ENCODE measurements at places on chromosomes 11 and 22.
A peak's percentile ranks its signal among the peaks of the same experiment; 100 is the strongest.

DNA sequence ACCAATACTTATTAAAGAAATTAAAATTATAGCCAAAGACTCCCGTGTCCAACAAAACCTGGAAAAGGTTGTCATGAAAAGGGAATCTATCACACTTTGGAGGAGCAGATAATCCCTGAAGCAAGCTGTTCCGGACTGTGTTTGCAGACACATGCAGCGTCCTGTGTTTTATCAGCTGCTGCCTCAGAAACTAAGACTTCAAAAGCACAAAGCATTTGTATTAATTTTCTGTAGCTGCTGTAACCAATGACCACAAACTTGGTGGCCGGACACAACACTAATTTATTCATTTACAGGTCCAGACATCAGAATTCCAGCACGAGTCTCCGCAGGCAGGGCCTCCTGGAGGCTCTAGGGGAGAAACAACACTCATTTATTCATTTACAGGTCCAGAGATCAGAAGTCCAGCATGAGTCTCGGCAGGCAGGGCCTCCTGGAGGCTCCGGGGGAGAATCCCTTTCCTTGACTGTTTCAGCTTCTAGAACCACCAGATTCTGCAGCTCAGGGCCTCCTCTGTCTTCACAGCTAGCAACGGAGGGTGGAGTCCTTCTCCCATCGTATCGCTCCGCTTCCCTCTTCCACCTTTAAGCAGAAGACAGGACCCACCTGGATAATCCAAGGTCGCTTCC, 465.3 kb downstream of the BRD1 start:
- DNase-seq = no peak

- DNase-seq = no peak
Measured at GRCh38 chr22:17258788-17259148, 39.5 kb upstream of the ADA2 start.

GRCh38 chr11:29996016-29996415, 20.8 kb downstream of the KCNA4 start:
- no peak for DNase-seq

- DNase-seq = no peak
Measured at GRCh38 chr11:100883830-100884229, 196.7 kb downstream of the ARHGAP42 start.

DNA sequence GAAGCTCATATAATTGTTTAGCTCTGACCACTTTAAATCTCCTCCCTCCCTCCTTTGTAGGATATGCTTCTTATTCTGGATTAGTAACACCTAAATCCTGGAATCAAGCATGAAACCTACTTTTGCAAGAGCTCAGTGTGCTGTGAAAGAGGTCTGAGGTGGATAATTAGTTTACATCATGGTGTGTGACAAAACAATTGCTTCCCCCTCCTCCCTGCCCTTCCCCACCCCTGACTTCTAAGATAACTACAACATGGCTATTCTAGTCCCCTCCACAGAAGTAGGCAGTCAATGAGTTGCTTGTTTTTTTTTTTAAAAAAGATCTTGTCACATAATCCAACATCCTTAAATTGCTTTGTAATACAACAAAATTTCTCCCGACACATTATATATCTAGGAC, 314.0 kb downstream of the CADM1 start:
- DNase-seq = no peak

DNA sequence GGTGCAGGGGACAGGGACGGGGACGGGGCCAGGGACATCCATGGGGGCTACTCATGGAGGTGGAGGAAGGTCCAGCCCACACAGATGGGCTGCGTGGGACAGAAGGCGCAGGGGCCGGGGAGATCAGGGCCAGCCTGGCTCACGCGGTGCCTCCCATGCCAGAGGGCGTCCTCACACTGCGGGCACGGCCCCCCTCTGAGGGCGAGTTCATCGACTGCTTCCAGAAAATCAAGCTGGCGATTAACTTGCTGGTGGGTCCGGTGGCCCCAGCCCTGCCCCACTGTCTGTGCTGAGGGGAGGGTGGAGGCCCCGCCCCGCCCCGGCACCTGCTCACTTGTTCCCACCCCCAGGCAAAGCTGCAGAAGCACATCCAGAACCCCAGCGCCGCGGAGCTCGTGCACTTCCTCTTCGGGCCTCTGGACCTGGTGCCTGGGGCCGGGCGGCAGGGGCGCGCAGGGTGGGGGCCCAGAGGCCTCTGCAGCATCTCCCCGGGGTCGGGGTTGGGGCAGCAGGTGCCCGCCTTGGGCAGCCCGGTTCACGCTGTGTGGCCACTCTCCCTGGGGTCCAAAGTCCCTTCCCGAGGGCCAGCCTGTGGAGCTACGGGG, 15.8 kb downstream of the EPS8L2 start:
- DNase-seq = no peak

- DNase-seq = no peak
Measured at GRCh38 chr11:79396001-79396400, 44.8 kb downstream of the TENM4 start.

GRCh38 chr11:23903044-23903704, 593.7 kb upstream of the LUZP2 start:
- DNase-seq = no peak

GRCh38 chr11:31493235-31493634, 16.2 kb downstream of the IMMP1L start:
- no peak for DNase-seq

DNA sequence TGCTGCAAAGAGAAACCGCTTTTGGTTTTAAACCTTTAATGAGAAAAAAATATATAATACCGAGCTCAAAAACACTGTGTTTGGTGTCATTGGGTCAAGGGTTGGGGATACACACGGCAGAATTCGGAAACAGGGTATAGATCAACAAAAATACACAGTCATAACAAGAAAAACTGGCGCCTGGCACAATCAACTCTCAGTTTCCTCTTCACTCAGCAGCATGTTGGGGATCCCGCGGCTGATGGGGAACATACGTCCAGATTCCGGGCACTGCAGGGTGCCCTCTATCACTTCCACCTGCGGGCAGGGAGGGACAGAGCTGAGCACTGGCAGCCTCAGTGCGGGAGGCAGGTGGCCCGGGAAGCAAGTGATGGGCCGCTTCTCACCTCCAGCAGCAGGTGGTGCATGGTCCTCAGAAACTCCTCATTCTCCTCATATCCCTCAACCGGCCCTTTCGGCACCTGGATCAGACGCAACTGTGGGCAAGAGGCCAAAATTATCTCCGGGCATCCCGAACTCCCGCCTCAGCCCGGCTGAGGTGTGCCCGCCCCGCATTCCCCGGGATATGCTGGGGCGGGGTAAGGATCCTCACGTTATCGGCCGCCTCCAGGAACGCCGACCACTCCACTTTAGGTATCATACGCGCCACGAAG, 561 bp downstream of the TRMT112 start:
- peak; percentile 30 for DNase-seq

- DNase-seq = no peak
Measured at GRCh38 chr11:34505874-34506273, 7.7 kb downstream of the ELF5 start.

- peak; percentile 96 for DNase-seq
Measured at GRCh38 chr11:66371627-66372415, at the start of gene SLC29A2. Gene SLC29A2, minus strand, starts transcription at chr11:66371760. Its CDS starts 169 bp downstream, at chr11:66371591.

DNA sequence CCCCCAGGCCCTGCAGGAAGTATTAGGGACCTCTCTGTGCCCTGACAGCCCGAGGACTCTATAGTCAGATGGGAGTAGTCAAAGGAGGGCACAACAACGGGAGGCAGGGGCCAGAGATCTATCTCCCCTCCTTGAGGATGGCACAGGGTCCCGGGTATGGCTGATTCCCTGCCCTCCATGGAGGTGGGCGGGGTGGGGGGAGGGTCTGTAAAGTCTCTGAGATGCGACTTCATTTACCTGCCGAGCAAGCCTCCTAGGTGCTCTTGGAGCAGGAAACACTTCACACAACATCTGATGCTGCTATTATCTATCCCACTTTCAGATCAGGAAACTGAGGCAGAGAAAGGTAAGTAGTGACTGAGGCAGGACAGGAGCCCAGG, 769 bp upstream of the CDC42EP1 start:
- DNase-seq = no peak

GRCh38 chr11:10809373-10810160, 841 bp upstream of the EIF4G2 start:
- DNase-seq = no peak

GRCh38 chr11:69101792-69102695, 53.3 kb downstream of the TPCN2 start:
- peak; percentile 75 for DNase-seq

DNA sequence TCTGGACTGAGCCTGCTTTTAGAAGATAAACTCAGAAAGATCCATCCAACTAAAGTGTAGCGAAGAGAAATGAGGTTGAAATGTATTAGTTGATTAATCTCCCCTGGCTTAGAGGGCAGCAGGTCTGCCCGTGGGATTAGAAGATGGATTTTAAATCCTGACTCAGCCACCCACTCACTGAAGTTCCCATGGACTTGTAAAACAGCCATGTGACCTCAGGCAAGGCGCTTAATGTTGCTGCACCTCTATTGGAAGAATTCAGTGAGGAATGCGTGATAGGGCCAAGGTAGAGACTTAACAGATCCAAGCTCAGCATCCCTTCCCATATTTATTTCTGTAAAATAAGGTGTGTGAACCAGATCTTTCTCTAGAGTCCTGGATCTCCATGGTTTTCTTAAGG, 45.1 kb upstream of the ELF5 start:
- DNase-seq = no peak

GRCh38 chr11:63609536-63609935, 4.7 kb downstream of the PLAAT3 start:
- DNase-seq = no peak

DNA sequence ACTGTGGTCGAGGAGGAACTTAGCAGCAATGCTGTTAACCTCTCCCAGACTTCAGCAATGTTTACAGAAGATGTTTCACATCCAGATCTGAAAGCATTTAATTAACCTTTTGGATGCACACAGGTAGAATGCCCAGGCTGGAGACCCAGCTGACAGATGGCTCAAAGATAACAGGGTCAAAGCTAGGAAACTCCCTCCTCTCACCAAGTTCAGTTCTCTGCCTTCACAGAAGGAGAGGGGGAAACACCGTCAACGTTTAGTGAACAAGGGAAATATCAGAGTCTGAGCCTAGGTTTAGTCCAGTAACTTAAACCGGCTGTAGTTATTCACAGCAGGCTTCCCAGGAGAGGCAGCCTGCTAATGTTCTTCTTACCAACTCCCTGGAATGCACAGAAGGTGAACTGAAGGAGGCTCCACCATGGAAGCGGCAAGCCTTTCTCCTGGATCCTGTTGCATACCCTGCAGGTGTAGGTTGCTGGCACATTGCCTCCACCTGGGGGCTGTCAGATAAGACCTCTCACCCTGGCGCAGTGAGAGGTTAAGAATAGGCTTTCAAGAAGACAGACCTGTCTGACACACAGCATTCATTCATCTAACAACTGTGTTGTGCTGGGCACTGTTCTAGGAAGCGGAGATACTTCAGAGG, 23.5 kb upstream of the ANKK1 start:
- DNase-seq = no peak

GRCh38 chr22:17724241-17724640, 50.0 kb downstream of the BID start:
- DNase-seq = no peak

Measured in kidney (tissue), 22 donors.